Stimulated activated naive CD4-positive, alpha-beta T cell treated with Interleukin-2 at 50 U/mL for 16 hours (primary cell): ENCODE measurements at places on chromosomes 2 and 18.

- no peak for DNase-seq
These were observed 159.9 kb upstream of the MMADHC start for GRCh38 chr2:149747456-149747855.

- DNase-seq = no peak
These were observed 165.5 kb upstream of the SALL3 start for GRCh38 chr18:78813936-78814710.

- no peak for DNase-seq
These were observed 94.8 kb upstream of the ARL5A start for GRCh38 chr2:151922845-151923666.

- no peak for DNase-seq
These were observed 16.0 kb downstream of the INSIG2 start for GRCh38 chr2:118103951-118104940.

- DNase-seq = no peak
These were observed 186.1 kb upstream of the NRXN1 start for GRCh38 chr2:51218047-51218446.

- no peak for DNase-seq
These were observed 36.7 kb upstream of the ARL4C start for GRCh38 chr2:234533626-234534025.

DNA sequence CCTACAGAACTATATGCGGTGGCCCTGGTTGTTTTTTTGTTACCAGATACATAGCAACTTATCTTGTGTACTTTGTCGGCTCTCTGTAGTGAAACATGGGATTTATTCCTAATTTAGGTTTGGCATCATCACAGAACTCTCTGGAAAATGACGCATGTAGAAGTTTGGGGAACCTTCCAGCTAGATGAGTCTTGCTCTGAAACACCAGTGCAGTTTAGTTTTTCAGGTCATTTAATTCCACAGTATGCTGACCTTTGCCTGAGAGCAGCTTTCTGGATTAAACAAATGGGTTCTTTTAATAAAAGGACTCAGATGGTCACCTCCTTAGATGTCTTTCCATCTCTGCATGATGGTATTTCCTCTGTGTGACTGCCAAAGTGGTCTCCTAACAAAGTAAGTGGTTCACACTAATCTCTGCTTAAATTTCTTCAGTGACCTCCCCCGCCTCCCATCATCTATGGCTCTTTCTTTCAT is 39.9 kb downstream of the MYO3B start:
- no peak for DNase-seq

DNA sequence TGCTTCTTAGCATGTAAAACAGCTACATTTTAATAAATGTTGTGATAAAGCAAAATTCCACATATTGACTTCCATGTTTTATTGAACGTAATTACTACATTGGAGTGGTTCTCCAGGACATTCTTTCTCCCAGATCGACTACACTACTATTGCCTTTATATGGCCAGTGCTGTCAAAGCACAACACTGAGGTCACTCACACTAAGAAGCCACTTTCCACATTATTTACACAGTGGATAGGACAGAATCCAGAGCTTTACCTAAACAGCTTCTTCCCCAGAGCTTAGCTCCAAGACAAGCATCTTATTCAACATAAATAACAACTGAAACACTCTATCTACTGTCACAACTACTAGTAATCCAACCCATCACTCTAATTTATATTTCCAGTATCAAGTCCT is 73.9 kb upstream of the WDR75 start:
- no peak for DNase-seq

- no peak for DNase-seq
These were observed 136.7 kb downstream of the ANTXR1 start for GRCh38 chr2:69149631-69150215.

DNA sequence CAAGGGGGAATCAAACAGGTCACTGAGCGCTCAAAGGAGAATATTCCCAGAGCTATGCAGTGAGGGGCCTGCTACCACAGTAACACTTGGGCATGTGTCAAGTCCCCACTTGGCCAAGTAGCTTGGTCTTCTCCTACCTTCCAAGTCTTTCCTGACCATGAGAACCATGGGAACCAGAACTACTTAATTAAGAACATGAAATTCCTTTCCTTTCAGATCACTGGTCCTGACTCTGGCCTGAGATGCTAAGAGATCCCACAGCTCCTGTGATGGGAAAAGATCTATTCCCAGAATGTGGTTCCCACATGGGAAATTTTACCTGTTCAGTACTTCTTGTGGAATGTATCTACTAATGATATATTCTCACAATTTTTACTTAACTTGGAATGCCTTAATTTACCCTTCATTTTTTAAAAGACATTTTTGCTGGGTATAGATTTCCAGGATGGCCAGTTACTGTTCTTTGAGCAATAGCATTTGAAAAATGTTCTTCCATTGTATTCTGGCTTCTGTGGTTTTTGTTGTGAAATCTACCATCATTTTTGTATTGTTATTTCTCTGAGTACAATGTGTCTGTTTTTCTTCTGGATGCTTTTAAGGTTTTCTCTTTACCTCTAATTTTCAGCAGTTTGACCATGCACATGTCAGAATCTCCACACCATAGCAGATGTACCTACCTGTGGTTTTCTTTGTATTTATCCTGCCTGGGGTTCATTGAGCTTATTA is 37.9 kb downstream of the KCNIP3 start:
- no peak for DNase-seq

DNA sequence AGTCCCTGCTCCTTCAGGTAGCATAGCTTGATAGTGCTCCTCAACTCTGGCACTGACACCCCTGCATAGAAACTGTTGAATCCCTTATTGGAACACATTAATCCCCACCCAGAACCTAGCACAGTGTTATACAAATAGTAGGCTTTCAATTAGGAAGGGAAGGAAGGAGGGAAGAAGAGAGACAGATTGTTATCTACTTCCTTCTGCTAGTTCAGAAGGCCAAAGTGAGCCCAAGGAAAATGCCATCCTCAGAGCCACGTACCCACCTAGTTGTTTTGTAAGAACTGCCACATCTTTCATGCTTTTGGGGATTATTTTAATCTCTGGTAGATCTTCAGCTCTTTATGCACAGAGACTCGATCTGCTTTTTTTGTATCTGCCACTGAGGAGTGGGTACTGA is 75.1 kb downstream of the CLHC1 start:
- no peak for DNase-seq

GRCh38 chr2:99626158-99626557 is 136.3 kb upstream of the REV1 start:
- no peak for DNase-seq

- no peak for DNase-seq
These were observed 115.2 kb upstream of the FOSL2 start for GRCh38 chr2:28277466-28277865.

DNA sequence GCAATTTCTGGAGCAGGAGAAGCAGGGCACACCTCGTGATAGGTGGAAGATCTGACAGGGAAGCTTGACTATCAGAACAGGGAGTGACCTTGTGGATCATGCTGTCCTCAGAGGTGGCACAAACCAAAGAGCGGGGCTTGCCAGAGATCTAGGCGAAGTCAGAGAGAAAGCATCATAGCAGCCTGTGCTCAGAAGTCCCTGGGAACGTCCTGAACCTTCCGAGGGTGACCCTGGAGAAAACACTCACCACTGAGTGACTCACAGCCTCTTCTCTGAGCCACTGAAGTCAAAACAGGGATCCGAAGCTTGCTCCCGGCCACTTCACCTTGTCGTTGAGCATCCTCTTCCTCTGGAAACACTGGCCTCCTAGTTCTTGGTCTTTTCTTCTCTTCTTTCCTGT is 56.7 kb downstream of the IL1R2 start:
- DNase-seq = no peak

- peak; percentile 76 for DNase-seq
These were observed at the start of gene RIF1 for GRCh38 chr2:151409601-151410484. TSS of gene RIF1 (plus strand) at chr2:151409902. CDS start at chr2:151410424, 522 bp downstream.

DNA sequence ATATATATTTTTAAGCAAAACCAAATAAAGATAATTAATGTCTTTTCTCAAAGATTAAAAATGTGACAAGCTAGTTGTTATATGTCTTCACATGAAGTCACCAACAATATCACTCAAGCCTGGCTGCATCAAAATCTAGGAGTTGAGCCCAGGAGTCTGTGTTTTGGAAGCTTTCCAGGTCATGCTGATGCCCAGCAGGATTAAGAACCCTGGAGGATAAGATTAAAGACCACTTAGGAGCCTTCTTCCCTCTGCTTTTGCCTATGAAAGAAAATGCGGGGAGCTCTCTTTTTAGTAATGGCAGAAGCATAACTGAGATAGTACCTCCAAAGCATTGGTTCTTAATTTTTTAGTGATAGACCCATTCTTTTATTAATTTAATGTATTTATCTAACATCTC is 157.4 kb downstream of the ASXL3 start:
- DNase-seq = no peak

DNA sequence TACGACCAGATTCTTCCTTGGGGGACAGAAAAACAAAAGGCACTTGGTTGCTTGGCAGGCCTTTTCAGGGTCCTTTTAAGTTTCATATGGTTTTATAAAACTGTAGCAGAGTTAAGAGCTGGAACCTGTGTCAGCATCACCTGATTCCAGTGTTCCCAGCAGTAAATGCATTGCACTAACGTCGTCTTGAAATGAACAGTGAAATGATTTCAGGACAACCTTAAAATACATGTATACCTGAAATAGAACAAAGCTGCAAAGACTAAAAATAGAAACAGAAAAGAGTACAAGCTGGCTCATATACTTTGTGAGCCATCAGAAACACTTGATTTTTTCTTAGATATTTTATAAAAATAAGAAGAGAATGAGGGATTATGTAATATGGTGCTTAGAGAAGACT is 51.9 kb downstream of the ACSL3 start:
- DNase-seq = no peak

DNA sequence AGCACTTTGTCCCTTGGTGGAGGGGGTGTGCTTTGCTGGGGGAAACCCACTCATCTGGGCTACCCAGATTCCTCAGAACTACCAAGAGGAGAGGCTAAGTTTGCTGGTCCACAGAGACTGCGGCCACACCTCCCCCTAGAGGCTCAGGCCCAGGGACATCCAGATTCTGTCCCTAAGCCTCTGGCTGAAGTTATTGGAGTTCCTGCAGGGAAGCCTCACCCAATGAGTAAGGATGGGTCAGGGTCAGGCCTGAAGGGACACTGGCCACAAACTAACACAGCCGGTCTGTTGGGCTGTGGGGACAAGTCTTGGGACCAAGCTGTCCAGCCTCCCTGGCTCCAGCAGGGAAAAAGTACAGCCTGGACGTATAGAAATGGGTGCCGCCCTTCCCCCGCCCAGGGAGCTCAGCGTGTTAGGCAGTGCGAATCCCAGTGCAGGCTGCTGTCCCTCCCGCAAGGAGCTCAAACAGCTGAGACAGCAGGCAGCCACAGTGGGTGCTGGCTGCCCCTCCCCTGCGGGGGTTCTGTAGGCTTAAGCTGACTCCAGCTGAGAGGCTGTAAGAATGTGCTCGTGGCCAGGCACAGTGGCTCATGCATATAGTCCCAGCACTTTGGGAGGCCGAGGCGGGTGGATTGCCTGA is 86.9 kb upstream of the ARL5A start:
- DNase-seq = no peak

DNA sequence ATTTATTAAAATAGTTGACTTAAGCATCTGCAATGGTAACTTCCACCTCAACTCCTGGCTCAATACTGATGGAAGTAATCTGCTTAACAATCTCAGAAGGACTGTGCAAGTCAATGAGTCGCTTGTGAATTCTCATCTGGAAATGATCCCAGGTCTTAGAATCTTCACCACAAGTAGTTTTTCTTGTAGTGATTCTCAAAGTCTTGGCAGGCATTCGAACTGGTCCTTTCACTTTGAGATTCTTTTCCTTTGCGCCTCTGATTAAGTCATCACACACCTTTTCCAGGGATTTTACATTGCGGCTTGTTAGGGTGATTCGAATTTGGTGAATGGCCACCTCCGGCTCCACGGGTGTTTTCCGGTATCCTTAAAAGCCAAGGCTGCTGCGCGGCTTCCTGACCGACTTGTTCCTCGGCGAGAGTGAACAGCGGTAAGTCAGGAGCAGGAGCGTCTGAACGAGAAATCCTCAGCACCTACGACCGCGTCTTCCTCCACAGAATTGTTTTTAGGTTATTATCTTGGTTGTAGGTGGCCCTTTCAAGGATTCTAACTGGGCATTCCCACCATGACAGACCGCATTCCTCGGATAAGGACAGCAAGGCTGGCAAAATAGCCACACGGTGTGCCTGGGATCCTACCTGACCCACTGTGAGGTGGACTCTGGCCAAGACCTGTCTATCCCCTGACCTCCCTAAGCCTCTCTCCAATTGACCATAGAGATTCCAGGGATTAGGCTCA is 23.8 kb upstream of the SLC20A1 start:
- DNase-seq = no peak
